Stimulated activated naive CD4-positive, alpha-beta T cell treated with Interleukin-2 at 50 U/mL for 16 hours (primary cell): ENCODE measurements at places on chromosomes 3 and 15.

- DNase-seq = no peak
These were observed 2.6 kb downstream of the ATP8B4 start for GRCh38 chr15:50116477-50116876.

DNA sequence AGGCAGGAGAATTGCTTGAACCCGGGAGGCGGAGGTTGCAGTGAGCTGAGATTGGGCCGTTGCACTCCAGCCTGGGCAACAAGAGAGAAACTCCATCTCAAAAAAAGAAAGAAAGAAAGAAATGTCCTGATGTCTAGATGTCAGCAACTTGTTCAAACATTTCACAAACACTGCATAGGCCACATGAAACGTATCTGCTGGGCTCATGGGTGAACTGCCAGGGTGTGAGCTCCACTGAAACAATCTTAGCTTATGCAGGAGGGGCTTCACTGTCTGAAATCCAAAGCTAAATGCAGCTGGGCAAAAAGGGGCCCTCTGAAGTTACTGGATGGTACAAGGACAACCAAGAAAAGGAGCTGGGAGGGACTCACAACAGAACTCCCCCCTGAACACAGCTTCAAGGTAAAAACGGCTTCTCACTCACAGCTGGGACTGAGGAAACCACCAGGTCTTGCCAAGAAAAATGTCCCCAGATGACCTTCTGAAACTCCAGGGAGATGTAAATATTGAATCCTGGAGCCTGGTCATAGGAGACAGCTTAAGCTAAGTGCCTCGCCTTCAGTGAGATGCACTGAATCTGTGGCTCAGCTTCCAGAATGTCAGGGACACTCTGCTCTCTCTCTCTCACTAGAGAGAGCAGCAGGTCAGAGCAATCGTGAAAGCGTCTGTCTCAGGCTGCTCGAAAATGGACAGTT, 31.9 kb downstream of the SEC61A1 start:
- DNase-seq = no peak

DNA sequence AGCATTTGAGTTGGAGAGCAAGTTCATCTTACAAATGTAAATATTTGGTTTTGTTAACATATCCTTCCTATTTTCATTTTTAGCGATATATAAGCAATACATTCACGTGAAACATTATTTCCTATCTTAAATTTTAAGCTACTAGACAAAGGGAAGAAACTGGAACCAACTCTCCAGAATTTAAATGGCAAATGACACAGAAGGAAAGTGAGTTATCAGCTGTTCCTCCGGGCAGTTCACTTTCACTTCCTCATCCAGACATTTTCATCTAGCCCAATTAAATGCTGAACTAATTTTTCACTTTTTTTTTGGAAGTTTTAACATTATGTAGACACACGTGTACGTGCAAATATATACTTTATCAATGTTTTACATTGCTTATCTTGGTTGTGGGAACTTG, 58.7 kb downstream of the MORC1 start:
- no peak for DNase-seq

DNA sequence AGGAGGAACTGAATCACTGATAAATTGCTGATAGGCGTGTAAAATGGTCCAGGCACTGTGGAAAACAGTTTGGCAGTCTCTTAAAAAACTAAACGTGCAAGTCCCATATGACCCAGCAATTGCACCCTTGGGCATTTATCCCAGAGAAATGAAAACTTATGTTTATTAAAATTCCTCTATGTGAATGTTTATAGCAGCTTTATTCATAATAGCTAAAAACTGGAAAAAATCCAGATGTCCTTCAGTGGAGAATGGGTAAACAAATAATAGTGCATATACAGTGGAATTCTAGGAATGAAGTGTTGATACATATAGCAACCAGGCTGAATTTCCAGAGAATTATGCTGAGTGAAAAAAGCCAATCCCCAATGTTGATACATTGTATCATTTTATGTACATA, 482.2 kb upstream of the PDZRN3 start:
- DNase-seq = no peak

GRCh38 chr3:126956361-126956760, 26.6 kb upstream of the PLXNA1 start:
- DNase-seq = no peak

- no peak for DNase-seq
These were observed 406.1 kb upstream of the ALCAM start for GRCh38 chr3:104960579-104960978.

- DNase-seq = no peak
These were observed 231.6 kb downstream of the CACNA2D3 start for GRCh38 chr3:54353946-54354345.

GRCh38 chr15:63848879-63849551, 15.3 kb upstream of the HERC1 start:
- no peak for DNase-seq
